ENCODE measurements at places on chromosomes 7 and 10.

- no peaks in the 10 kb centered on the region for H3K36me3 ChIP-seq
- no peak overlapping the region for H3K27ac ChIP-seq
- H3K4me3 ChIP-seq: no peak overlapping the region
Observed at GRCh38 chr7:3605222-3605621, 304.2 kb downstream of the SDK1 start.

DNA sequence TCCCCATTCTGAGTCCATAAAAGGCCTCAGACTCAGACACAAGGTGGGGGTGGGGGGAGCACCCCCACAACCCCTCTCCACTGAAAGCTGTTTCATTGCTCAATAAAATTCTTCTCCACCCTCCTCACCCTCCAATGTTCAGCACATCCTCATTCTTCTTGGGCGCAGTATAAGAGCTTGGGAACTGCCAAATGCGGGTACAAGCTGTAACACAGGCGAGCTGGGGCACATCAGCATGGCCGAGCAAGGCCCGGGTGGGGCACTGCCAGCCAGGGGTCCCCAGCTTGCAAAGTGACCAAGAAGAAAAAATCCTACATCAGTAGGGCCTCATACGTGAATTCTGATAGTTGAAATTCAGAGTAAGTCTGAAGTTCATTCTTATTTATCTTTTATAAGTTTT is 50.1 kb downstream of the CACUL1 start:
- DNase-seq: no peak
- H3K27ac ChIP-seq: no peak overlapping the region
- H3K4me1 ChIP-seq: no peaks in the 10 kb centered on the region
- H3K36me3 ChIP-seq: peaks cover 66% of the 10 kb centered on the region
- no peak overlapping the region for H3K4me3 ChIP-seq

GRCh38 chr10:96873756-96874467 is 41.8 kb downstream of the LCOR start:
- H3K27me3 ChIP-seq: no peaks in the 10 kb centered on the region
- no peak for DNase-seq
- H3K36me3 ChIP-seq: peaks cover 23% of the 10 kb centered on the region
- H3K4me1 ChIP-seq: no peaks in the 10 kb centered on the region
- no peak overlapping the region for H3K4me3 ChIP-seq
- H3K27ac ChIP-seq: no peak overlapping the region

GRCh38 chr7:17773289-17773626 is 167.0 kb downstream of the SNX13 start:
- H3K4me1 ChIP-seq: peaks cover 5% of the 10 kb centered on the region
- no peak overlapping the region for H3K4me3 ChIP-seq
- H3K36me3 ChIP-seq: no peaks in the 10 kb centered on the region
- H3K27ac ChIP-seq: no peak overlapping the region
- no peaks in the 10 kb centered on the region for H3K27me3 ChIP-seq
- no peak for DNase-seq

GRCh38 chr10:30447125-30447799 is 13.3 kb downstream of the MAP3K8 start:
- peaks cover 2% of the 10 kb centered on the region for H3K36me3 ChIP-seq
- no peaks in the 10 kb centered on the region for H3K27me3 ChIP-seq
- no peak overlapping the region for H3K27ac ChIP-seq
- no peak overlapping the region for H3K4me3 ChIP-seq
- no peak for DNase-seq
- no peaks in the 10 kb centered on the region for H3K4me1 ChIP-seq

GRCh38 chr7:41035794-41036193 is 667.1 kb downstream of the INHBA start:
- peaks cover 11% of the 10 kb centered on the region for H3K4me1 ChIP-seq
- H3K27me3 ChIP-seq: no peaks in the 10 kb centered on the region
- H3K27ac ChIP-seq: no peak overlapping the region
- no peak for DNase-seq

DNA sequence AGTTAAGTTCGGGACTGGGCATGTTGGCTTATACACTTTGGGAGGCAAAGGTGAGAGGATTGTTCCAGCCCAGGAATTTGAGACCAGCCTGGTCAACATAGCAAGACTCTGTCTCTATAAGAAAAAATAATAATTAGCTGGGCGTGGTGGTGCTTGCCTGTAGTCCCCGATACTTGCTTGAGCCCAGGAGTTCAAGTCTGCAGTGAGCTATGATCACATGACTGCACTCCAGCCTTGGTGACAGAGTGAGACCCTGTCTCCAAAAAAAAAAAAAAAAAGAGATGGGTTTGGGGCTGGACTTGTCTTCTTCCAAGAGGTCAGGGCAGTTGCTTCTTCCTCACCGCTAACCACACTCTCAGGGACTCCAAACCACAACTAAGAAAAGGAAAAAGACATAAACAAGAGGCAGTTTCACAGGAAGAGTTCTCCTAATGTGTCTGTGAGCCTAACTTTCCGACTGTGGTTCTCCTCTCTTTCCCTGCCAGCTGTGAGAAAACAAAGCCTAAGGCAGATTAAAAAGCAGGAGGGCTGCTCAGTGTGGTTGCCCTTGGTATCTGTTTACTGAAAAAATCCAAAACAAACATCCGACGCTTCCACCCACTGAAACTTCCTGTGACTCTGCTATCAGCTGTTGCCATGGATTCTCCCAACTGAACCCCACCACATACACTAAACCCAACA is 2.4 kb upstream of the SERPINE1 start:
- no peak for DNase-seq
- no peak overlapping the region for H3K4me3 ChIP-seq
- H3K27me3 ChIP-seq: peaks cover 4% of the 10 kb centered on the region
- no peaks in the 10 kb centered on the region for H3K36me3 ChIP-seq

DNA sequence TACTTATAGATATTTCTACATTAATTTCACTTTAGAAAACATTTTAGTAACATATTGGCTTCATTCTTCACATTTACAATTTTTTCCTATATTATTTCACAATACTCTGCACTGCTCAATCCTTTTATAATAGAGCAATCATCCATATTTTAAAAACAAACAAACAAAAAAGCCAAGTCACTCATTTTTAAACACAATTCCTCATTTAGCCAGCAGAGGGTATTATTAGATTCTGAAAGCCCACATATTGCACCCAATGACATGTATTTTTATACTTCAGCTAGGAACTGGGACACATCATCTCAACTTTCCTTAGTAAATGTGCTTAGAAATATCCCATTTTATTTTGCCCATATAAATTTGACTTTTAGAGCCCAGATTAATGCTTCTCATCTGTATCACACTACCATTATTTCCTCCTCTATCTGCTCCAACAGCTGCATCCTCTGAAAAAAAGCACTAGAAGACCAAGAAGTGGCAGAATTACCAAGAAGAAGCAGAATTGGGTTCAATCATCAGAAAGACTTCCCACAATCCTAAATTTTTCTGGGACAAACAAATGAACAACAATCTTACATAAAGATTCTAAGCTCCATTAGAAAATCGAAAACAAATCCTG is 29.5 kb downstream of the CTNNA3 start:
- no peaks in the 10 kb centered on the region for H3K36me3 ChIP-seq
- no peak overlapping the region for H3K27ac ChIP-seq
- peaks cover 8% of the 10 kb centered on the region for H3K4me1 ChIP-seq
- no peak for DNase-seq
- H3K27me3 ChIP-seq: no peaks in the 10 kb centered on the region

GRCh38 chr10:88194041-88194887 is 330.8 kb downstream of the PTEN start:
- DNase-seq: no peak
- no peak overlapping the region for H3K4me3 ChIP-seq
- no peaks in the 10 kb centered on the region for H3K27me3 ChIP-seq
- no peak overlapping the region for H3K27ac ChIP-seq
- no peaks in the 10 kb centered on the region for H3K36me3 ChIP-seq

GRCh38 chr10:89683883-89684282 is 17.5 kb upstream of the KIF20B start:
- no peaks in the 10 kb centered on the region for H3K4me1 ChIP-seq
- H3K27ac ChIP-seq: no peak overlapping the region
- no peak for DNase-seq
- H3K27me3 ChIP-seq: no peaks in the 10 kb centered on the region
- H3K4me3 ChIP-seq: no peak overlapping the region
- no peaks in the 10 kb centered on the region for H3K36me3 ChIP-seq

GRCh38 chr7:52656098-52656497 is 379.3 kb upstream of the POM121L12 start:
- no peak overlapping the region for H3K4me3 ChIP-seq
- no peaks in the 10 kb centered on the region for H3K4me1 ChIP-seq
- H3K36me3 ChIP-seq: no peaks in the 10 kb centered on the region
- no peaks in the 10 kb centered on the region for H3K27me3 ChIP-seq

GRCh38 chr10:128263891-128264688 is 137.9 kb upstream of the MKI67 start:
- no peaks in the 10 kb centered on the region for H3K27me3 ChIP-seq
- DNase-seq: peak; percentile 56
- H3K27ac ChIP-seq: no peak overlapping the region

DNA sequence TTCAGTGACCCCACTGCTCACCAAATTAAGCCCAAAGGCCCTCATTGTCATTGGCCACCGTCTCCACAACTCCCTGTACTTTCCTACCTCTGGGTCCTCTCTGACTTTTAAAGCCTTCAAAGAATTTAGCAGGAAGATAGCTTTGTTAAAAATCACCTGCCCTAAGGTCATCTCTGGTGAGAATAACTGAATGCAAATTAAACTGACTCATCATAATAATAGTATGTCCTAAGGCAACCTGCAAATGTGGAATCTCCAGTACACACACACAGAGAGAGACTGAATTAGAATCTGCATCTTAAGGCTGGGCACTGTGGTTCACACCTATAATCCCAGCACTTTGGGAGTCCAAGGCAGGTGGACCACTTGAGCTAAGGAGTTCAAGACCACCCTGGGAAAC is 24.1 kb downstream of the OAT start:
- no peaks in the 10 kb centered on the region for H3K27me3 ChIP-seq
- no peak for DNase-seq
- H3K4me1 ChIP-seq: no peaks in the 10 kb centered on the region
- H3K27ac ChIP-seq: no peak overlapping the region

GRCh38 chr10:99565166-99565565 is 32.4 kb downstream of the NKX2-3 start:
- H3K27ac ChIP-seq: no peak overlapping the region
- peaks cover 12% of the 10 kb centered on the region for H3K27me3 ChIP-seq
- no peaks in the 10 kb centered on the region for H3K4me1 ChIP-seq
- H3K4me3 ChIP-seq: no peak overlapping the region

DNA sequence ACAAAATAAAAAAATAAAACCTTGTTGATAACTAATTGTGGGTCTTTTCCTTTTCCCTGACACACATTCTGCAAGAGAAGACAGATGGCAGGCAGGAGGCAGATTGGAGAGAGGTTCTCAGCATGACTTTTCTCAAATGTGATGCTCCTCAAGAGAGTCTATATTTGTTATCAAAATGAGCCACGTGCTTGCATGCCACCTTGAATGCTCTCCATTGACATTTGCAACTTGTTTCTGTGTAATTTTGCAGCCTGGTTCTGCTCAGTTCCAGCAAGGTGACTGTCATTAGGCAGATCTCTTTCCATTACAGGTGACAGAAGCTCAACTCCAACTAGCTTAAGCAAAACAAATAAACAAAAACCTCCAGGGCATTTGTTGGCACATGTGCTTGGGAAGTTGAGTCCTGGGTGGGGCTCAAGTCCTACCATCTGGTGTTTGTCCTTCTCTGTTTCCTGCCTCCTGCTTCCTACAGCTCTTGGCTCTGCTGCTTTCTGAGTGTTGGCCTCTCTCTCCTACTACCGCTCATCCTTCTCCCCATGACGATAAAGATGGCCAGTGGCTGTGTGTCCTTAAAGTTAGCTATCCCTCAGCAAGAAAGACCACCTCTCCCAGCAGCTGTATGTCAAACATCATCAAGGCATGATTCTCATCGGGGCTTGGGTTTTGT is 56.7 kb downstream of the GRK5 start:
- no peaks in the 10 kb centered on the region for H3K36me3 ChIP-seq
- H3K4me3 ChIP-seq: no peak overlapping the region
- no peak overlapping the region for H3K27ac ChIP-seq
- no peak for DNase-seq
- no peaks in the 10 kb centered on the region for H3K27me3 ChIP-seq

DNA sequence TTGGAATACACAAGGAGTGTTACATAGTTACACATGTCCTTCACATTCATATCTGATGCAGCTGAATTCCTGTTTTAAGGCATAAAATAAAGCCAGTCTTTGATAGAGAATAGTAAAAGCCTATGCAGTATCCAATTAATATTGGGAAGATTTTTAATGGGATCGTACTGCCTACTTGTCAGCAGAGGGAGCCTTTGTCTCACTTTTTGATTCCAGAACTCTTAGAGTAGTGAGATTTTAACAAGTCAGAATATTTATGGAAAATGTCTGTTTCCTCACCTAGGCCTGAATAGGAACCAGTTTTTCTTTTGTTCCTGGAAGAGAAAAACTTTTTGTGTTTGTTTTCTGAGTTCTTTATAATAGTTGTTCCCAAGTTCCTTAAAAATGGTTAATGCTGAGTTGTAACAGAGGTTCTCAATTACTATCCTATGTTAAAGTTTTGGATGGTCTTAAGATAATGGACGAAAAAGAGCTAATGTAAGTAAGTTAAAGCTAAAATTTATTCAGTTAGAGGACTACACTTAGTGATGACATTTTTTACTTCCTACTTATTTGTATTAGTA is 114.0 kb downstream of the BBS9 start:
- no peaks in the 10 kb centered on the region for H3K27me3 ChIP-seq
- no peaks in the 10 kb centered on the region for H3K4me1 ChIP-seq
- DNase-seq: peak; percentile 29
- no peak overlapping the region for H3K4me3 ChIP-seq
- no peak overlapping the region for H3K27ac ChIP-seq

- no peaks in the 10 kb centered on the region for H3K36me3 ChIP-seq
- H3K4me1 ChIP-seq: no peaks in the 10 kb centered on the region
- H3K27me3 ChIP-seq: no peaks in the 10 kb centered on the region
- H3K4me3 ChIP-seq: no peak overlapping the region
- no peak overlapping the region for H3K27ac ChIP-seq
Observed at GRCh38 chr10:18759575-18759974, 100.3 kb downstream of the ARL5B start.

GRCh38 chr10:13715100-13715499 is 128.3 kb downstream of the PRPF18 start:
- peaks cover 60% of the 10 kb centered on the region for H3K36me3 ChIP-seq
- H3K4me1 ChIP-seq: peaks cover 8% of the 10 kb centered on the region
- no peaks in the 10 kb centered on the region for H3K27me3 ChIP-seq
- H3K27ac ChIP-seq: no peak overlapping the region
- H3K4me3 ChIP-seq: no peak overlapping the region
- DNase-seq: no peak

DNA sequence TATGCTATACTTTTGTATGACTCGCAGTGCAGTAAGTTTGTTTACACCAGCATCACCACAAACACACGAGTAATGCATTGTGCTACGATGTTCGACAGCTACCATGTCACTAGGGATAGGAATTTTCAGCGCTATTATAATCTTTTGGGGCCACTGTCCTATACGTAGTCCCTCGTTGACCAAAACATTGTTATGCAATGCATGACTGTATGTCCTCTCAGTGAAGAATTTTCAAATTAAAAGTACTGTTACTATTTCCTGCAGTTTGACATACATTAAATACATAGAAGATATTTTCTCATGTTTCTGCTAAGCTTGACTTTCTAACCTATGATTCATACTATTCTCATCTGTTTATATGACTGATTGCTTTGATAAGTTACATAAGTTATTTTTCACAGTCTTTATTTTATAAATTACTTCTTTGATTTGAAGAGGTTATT is 203.6 kb downstream of the VTI1A start:
- no peaks in the 10 kb centered on the region for H3K36me3 ChIP-seq
- H3K27me3 ChIP-seq: no peaks in the 10 kb centered on the region
- no peak for DNase-seq
- no peak overlapping the region for H3K4me3 ChIP-seq

All from neuronal stem cell (in vitro differentiated cells).